Activated CD8-positive, alpha-beta memory T cell treated with anti-CD3 and anti-CD28 coated beads for 36 hours (primary cell): ENCODE measurements at places on chromosomes 5 and 9. TPM values are rescaled to one million over a fixed set of nuclear protein-coding genes. Genes with fewer than 3 reads are reported as not detected.

CORO2A gene
- 6.0 TPM for total RNA-seq

SLC36A3 gene
- not detected for total RNA-seq

B4GALT1 gene
- 38.3 TPM for total RNA-seq

IRX1 gene
- not detected for total RNA-seq

HTR4 gene
- not detected for total RNA-seq

TRIP13 gene
- total RNA-seq, result 43.4 TPM

MSX2 gene
- total RNA-seq, result not detected

SLC25A48 gene
- total RNA-seq, result not detected

TENT4A gene
- 35.0 TPM for total RNA-seq

C7 gene
- not detected for total RNA-seq

DIRAS2 gene
- not detected for total RNA-seq

FAM169A gene
- total RNA-seq, result 9.2 TPM

CATSPER3 gene
- total RNA-seq, result 0.17 TPM

GPX8 gene
- total RNA-seq, result not detected

IFNA10 gene
- total RNA-seq, result not detected

CARD19 gene
- total RNA-seq, result 41.8 TPM

GMCL2 gene
- total RNA-seq, result not detected

OR1J2 gene
- total RNA-seq, result not detected

NPR3 gene
- total RNA-seq, result not detected

FLT4 gene
- 4.4 TPM for total RNA-seq

NR6A1 gene
- 3.1 TPM for total RNA-seq
